ENCODE measurements at places on chromosomes 11 and 22.

GRCh38 chr22:49828599-49828965 is 909 bp upstream of the BRD1 start:
- DNase-seq, result no peak

GRCh38 chr22:22531770-22532546 is 11.9 kb upstream of the ZNF280A start:
- DNase-seq, result no peak

- no peak for DNase-seq
Observed at GRCh38 chr11:65569164-65569972, 909 bp upstream of the ZNRD2 start.

DNA sequence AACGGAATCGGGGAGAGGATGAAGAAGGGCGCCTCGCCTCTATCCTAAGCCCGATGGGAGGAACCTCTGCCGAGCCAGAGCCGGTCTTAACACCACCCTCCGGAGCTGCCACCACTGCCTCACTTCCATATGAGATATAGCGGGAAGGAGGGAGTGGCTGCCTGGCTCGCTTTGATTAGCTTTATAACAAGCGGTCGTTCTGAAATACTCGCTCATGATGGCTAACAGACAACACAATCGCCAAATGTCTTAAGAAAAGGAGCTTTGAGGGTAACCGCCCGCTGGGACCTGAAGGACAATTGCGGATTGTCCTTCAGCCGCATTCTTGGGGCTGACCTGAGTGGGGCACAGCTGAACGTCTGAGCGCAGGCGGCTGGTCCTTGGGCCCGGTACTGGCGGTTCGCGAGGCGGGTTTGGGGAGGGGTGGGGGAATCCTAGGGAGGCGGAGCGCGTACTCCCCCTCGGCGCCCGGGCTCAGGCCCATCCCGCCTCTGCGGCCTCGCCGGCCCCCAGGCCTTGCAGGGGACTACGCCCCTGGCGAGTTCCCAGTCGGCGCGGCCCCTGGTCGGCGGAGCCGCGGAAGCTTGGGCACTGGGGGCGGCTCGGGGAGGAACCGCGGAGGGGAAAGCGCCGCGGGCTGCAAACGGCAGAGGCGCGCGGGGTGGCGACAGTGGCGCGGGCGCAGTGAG is at the start of gene PLAAT5:
Gene PLAAT5, minus strand, starts transcription at position 617 of the 689 bp plus-strand sequence. Its CDS starts 133 bp downstream, at position 484.
- no peak for DNase-seq

DNA sequence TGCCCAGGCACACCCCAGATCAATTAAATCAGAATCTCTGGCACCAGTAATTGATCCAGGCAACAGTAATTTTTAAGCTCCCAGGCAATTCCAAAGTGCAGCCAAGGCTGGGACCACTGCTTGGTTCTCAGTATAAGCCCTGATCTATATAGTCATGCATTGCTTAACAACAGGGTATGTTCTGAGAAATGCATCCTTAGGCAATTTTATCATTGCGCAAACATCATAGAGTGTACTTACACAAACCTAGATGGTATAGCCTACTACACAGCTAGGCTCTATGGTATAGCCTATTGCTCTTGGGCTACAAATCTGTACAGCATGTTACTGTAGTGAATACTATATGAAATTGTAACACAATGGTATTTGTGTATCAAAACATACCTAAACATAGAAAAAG is 651 bp upstream of the C11orf42 start:
- DNase-seq, result peak; percentile 87

DNA sequence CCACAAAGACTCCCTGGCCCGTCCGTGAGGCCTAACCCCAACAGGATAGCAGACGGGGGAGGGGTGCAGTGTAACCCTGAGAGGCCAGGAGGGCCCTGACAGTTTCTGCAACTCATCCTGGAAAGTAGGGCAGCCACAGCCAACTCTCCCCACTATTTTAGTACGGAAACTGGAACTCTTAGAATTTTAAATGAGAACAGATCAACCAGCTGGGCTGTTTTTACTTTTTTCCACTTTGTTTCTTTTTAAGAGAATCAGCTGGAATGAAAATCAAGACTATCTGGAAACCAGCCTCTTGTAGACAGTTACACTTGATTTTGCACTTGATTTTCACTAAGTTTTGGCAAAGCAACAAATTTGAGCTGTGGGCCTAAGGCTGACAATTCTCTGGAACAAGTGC is 42.7 kb upstream of the NRIP3 start:
- DNase-seq, result no peak

DNA sequence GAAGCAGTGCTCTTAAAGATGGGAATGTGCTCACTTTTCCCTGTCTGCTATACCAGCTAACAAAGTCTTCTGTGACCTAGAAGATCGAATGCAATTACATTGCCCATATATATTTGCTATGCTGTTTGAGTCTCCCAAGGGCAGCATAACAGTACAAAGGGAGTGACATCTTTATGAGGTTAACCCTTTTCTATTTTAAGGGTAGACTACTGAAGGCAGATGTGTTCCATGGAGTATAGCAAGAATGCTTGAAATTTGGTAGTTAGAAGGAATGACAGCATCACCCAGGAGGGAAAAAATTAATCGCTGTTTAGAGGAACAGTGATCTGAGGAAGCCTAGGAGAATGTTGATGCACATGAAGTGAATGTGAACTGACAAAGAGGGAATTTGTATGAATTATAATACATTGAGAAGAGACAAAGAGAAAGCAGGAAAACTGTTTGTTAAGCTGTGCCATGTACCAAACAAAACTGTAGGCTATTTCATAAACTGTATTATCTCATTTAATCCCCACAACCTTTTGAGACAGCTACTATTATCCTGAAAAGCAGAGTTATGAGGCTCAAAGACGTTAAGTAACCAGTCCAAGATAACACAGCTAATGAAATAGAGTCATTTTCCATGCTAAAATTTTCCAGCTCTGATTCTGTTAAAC is 13.0 kb downstream of the MAML2 start:
- DNase-seq, result no peak

DNA sequence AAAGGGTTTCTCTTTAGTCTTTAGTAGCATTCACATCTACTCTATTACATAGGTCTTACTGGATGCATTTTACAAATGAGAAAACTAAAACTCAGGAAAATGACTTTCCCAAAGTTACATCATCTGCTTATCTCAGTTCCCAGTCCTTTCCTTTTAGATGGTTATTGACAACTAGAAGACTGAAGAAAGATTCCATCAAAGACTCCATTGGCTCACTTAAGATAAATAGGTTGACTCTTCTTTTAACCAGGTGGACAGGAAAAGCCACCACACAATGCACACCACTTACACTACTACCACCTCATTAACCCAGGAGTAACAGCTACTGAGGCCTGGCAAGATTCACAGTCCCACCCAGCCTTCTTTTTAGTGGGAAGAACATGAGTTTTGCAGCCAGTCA is 123.6 kb downstream of the TRIM44 start:
- no peak for DNase-seq

- DNase-seq, result no peak
Observed at GRCh38 chr22:44677871-44678555, 24.0 kb upstream of the PRR5 start.

DNA sequence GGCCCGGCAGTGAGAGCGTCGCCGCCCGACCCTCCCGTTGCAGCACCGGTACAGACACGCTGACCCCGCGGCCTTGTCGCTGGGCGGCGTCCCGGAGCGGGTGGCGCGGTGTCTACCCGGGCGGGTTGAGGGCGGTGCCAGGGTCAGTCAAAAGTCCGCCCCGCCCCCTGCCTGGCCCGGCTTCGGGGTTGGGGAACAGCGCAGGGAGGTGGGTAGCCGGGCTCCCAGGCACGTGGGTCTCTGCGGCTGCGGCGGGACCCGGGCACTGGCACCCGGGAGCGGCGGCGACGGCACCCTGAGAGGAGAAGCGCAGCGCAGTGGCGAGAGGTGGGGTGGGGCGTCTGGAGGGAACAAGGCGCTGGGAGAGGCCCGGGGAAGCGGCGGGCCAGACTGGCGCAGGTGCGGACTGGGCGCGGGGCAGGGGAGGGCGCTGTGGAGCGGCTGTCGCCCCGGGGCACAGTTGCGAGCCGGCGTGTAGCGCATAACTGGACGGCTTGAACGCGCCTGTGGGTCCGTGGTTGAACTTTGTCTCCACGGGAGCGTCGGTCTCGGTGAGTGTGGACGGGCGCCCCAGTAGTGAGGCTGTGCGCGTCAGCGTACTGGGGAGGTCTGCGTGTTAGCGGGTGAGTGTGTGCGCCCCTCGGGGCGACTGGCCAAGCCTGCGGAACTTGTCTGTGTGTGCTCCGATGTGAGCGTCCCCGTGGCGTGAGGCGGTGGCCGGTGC is at the start of gene P2RY2:
Gene P2RY2, plus strand, starts transcription at position 176 of the 724 bp plus-strand sequence. CDS start 15,879 bp downstream, outside the sequence.
- peak; percentile 95 for DNase-seq

DNA sequence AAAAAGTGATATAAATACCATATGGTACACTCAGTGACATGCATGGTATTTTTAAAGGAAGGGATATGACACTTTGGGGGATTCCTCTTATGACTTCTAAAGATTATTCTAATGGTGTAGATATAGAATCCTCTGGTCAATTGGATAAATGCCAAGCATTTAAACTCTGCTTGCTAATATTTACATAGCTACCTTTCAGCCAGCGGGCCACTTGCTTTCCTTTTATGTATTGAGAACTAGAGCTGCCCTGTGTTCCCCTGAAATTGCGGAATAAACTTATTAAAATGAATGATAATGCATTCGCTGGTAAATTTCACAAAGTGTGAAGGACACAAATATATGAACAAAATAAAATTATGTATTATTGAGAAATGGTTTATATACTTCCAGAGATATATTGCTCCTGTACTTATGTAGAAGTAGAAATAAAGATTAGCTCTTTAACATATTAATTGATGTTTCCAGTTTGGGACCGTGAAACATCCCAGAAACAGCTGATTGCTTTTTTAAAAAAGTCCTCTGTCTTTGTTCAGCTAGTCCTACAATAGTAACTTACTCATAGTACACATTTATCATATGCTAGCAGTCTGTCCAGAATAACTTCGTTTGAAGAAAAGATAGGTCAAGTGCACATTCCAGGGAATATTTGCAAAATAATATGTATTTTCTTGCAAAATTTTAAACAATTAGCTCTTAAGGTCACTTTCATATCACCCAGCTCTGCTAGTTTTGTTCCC is 40.1 kb upstream of the CARD18 start:
- no peak for DNase-seq

GRCh38 chr11:35852056-35852455 is 91.8 kb upstream of the LDLRAD3 start:
- peak; percentile 87 for DNase-seq

DNA sequence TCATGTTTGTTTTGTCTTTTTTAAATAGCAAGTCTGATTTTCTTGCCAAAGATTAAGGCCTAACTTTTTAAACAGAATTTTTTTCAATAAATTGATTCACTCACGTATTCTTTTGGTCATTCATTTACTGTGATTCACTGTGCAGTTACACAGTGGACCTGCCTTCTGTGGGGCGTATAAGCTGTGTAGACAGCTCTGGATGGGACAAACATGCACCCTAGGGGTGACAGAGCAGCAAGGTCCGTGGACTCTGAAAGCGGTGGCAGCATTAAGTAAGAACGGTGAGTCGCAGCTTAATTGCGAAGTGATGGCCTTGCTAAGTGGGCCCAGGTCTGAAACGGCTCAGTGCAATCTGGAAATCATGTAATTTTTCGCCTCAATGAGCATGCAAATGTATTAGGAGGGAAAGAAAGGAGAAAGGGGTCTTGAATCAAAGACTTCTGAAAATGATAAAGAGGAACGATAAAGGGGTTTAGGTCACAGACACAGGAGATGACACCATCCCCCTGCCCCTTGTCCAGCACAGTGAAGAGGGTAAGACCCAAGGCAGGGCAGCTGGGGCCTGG is 113.1 kb downstream of the SPATA19 start:
- no peak for DNase-seq

GRCh38 chr11:119509969-119510401 is 87.0 kb upstream of the THY1 start:
- peak; percentile 52 for DNase-seq

DNA sequence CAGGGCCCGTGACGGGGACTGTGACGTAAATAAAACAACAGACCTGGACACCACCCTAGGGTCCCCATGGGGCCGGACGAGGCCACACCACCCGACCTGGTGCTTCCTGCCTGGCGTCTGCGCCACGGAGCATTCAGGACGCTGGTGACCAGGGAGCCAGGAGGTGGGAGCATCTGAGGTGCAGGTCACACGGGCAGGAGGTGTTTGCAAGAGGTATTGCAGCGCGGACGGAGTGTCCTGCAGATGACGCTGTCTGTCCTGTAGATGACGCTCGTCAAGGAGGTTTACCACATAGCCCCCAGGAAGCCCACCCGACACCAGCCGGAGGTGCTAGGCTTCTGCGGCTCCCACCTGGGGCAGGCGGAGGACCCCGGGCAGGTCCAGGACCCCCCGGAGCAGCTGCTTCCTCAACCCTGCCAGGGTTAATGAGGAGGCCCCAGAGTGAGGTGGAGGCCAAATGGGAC is 986 bp upstream of the MUC5B start:
- DNase-seq, result no peak

DNA sequence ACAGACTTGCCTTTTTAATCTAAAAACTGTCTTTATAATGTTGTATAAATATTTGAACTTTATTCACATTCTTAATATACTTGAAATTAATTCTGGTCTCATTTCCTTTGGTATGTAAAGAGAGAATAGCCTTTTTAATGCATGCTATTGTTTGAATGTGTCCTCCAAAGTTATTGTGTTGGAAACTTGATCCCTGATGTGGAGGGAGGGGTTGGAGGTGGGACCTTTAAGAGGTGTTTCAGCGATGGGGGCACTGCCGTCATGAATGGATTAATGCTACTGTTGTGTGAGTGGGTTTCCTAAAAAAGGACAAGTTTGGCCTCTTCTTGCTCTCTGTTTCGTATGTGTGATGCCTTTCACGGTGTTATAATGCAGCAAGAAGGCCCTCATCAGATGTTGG is 131.7 kb downstream of the DDX10 start:
- no peak for DNase-seq
